C1 segment of cervical spinal cord (tissue), 14 donors: ENCODE measurements at places on chromosomes 5 and 9.

- no peak for DNase-seq
Measured at GRCh38 chr5:138945421-138946240, 70.5 kb upstream of the LRRTM2 start.

GRCh38 chr9:2241836-2242741 is 226.9 kb downstream of the SMARCA2 start:
- DNase-seq: peak; percentile 76

- DNase-seq: no peak
Measured at GRCh38 chr9:10050016-10050415, 562.8 kb downstream of the PTPRD start.

GRCh38 chr5:160048131-160048530 is 39.2 kb downstream of the TTC1 start:
- no peak for DNase-seq

DNA sequence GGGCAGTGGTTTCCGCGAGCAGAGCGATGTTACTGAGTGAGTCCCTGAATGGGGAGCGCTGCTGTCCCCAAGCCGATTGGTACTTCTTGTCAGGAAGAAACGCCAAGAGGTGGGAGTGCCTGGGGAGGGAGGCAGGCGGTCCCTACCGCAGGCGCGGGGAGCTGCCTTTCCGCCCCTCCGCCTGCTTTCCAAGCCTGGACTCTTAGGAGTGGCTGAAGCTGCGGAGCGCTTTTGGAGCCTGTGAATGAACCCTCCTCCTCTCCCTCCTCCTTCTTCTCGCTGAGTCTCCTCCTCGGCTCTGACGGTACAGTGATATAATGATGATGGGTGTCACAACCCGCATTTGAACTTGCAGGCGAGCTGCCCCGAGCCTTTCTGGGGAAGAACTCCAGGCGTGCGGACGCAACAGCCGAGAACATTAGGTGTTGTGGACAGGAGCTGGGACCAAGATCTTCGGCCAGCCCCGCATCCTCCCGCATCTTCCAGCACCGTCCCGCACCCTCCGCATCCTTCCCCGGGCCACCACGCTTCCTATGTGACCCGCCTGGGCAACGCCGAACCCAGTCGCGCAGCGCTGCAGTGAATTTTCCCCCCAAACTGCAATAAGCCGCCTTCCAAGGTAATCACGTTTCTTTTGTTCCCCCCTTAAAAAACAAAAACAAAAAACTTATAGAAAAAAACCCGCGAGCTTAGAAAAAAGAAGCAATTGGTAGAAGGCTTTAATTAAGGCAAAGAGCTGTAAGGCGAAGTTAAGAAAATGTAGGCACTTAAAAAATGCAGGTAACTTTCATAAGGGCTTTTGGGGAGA is at the start of gene VCAN:
Gene VCAN (plus strand): TSS at position 340 of the 808 bp plus-strand sequence. CDS start 11,775 bp downstream, outside the sequence.
- no peak for DNase-seq

GRCh38 chr5:175855041-175855720 is 16.2 kb upstream of the CPLX2 start:
- no peak for DNase-seq

GRCh38 chr5:104932431-104932830 is 1369.8 kb upstream of the NUDT12 start:
- DNase-seq: no peak

DNA sequence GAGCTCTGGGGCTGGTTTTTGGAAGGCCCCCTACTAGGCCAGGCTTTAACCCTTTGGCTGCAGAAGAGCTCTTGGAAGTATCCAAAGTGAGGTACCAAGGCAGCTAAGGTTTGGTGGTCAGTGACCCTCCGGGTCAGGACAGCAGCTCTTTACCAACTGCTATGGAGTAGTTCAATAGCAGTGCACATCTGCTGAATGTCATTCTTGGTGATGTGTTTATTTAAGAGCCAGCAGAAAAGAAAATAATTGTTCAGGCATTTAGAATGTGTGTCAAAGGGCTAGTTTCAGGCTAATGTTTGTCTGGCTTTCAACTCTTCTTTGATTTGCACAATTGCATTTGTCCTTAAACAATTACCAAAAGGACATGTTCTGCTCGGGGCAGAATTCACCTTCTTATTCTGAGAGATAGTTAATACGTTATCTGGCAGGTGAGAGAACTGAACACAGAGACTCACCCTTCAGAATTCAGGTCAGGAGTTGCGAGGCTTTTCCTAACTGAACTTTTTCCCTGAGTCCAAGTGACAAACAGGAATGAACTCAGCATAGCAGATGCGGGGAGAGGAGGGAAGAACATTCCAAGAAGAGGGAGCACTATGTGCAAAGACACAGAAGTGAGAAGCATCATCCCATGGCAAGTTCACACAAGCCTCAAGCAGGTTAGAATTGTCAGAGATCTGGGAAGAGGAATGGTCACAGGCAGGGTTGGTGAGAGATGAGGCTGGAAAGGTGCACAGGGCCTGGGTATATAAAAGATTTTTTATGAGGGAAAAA is 556.7 kb upstream of the TLE4 start:
- DNase-seq: no peak

DNA sequence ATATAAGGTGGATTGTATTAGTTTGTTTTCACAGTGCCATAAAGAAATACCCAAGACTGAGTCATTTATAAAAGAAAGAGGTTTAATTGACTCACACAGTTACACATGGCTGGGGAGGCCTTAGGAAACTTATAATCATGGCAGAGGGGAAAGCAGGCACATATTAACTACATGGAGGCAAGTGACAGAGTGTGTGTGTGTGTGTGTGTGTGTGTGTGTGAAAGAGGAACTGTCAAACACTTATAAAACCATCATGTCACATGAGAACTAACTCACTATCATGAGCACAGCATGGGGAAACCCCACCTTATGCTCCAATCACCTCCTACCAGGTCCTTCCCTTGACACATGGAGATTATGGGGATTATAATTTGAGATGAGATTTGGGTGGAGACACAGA is 118.6 kb downstream of the SPEF2 start:
- no peak for DNase-seq

DNA sequence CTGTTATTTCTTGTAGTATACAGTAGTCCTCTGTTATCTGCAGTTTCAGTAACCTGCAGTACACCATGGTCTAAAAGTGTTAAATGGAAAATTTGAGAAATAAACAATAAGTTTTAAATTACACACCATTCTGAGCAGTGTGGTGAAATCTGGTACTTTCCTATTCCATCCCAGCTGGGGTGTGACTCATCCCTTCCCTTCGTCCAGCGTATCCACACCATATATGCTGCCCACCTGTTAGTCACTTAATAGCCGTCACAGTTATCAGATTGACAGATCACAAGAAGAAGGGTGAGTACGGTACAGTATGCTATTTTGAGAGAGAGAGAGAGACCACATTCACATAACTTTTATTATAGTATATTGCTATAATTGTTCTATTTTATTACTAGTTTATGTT is 28.9 kb downstream of the FAM151B start:
- DNase-seq: no peak

GRCh38 chr9:105921057-105921726 is 226.9 kb downstream of the TMEM38B start:
- no peak for DNase-seq

DNA sequence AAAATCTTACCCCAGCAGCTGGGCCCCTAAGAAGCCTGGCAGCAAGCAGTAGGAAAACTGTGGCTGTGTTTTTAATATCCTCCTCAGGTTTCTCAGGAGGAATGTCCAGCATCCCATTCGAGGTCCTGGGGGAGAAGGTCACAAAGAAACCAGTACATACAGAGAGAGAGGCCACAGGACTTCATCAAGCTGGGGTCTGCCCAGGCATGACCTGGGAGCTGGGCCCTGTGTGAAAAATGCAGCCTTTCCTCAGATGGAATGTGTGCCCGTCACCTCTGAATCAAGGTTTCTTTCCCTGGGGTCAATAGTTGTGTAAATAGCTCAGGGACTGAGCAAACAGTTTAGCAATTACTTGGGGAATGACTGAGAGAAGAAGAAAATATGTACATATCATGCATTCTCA is 33.9 kb upstream of the RAD23B start:
- no peak for DNase-seq

DNA sequence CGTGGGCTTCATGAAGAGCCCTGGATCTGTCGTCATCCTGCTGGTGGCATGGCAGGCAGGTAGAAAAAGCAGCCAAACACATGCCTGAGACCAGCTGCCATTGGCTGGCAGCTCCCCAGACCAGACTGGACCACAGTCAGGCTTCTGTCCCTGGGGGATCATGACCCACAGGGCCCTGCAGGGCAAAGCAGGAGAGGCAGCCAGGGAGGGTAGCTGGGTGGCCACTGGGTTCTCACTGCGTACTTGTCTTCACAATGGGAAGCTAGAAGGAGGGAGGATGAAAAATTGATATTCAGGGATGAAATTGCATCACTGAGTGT is 67.8 kb upstream of the GARNL3 start:
- DNase-seq: no peak

GRCh38 chr5:68460147-68460798 is 244.7 kb downstream of the PIK3R1 start:
- peak; percentile 9 for DNase-seq

DNA sequence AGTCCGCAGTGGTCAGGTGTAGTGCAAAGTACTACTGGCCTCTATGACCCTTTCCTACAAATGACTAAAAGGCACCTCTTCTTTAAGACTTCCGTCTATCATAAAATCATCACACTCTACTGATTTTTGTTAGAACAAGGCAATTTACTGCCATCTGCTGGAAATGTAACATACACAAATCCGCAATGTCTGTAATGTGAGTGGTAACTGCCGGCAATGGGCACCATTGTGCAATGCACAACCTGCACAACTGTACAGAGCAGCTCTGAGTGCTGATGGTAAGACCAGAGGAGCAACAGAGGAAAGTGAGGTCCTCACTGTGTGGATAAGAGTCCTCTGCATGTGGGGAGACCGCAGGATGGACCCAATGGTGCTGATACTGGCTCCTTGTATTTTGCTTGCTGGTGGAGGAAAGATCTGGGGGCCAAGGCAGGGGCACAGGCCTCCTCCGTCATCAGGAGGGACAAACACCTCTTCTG is 103.7 kb downstream of the ATPSCKMT start:
- no peak for DNase-seq

GRCh38 chr5:68685863-68686262 is 408.0 kb upstream of the SLC30A5 start:
- DNase-seq: no peak

- no peak for DNase-seq
Measured at GRCh38 chr9:27802418-27802817, 229.1 kb upstream of the C9orf72 start.
